ENCODE measurements at places on chromosomes 5 and 9. TPM values are rescaled to one million over a fixed set of nuclear protein-coding genes. Genes with fewer than 3 reads are reported as not detected.

GRCh38 chr5:75524071-75524470, 12.4 kb downstream of the POLK start:
- ATAC-seq = no peak

DNA sequence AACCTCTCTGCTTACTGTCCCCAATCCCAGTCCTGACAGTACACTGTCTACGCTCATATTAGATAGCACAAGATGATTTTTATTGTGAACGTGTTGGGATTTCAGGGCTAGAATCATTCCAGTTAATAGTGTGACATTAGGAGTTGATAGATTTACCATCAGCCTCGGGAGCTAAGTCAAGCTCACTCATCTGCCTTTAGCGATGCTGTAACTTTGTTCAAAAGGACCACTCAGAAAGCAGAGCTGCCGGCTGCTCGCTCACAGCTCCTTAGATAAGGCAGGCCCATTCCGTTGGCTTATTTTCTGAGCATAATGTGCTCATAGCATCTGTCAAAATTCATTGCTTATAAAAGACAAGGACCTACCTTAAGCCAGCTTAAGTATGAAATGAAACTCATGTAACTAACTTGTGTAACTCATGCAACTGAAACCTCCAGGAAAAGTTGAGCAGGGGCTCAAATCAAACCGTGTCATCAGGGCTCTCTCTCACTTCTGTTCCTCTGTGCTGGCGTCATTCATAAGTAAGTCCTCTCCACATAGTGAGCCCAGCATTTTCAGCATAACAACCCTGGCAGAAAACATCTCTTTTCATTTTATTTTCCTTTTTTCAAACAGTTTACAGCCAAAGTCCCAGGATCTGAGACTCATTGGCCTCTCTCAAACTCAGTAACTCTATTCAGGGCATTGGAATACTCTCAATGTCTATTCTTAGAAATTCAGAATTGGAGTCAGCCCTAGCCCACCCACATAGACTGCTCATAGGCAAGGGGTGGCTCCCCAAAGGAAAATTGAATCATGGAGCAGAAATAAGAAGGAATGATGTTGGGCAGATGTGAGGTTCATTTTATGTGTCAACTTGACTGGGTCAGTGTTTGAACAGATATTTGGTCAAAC, 208.8 kb downstream of the MAN2A1 start:
- peak; percentile 53 for ATAC-seq

DNA sequence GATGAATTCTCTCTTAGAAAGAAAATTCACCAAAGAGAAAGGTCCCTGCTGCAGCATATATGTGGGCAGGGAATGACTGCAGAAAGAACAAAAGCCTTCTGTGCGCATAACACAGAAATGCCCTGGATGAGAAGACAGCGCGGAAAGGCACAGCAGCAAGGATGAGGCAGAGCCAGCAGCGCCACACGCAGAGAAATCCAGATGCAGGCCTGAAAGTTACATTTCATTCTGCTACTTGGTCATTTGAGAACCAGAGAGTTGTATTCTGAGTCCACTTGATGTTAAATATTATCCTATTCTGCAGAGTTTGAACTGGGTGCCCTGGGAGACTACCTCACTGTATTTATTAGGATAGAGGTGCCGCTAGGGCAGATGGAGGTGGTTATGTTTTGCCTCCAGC, 68.5 kb downstream of the GLDC start:
- ATAC-seq = peak; percentile 64

Gene SPINK6
- total RNA-seq = 1.1 TPM

DNA sequence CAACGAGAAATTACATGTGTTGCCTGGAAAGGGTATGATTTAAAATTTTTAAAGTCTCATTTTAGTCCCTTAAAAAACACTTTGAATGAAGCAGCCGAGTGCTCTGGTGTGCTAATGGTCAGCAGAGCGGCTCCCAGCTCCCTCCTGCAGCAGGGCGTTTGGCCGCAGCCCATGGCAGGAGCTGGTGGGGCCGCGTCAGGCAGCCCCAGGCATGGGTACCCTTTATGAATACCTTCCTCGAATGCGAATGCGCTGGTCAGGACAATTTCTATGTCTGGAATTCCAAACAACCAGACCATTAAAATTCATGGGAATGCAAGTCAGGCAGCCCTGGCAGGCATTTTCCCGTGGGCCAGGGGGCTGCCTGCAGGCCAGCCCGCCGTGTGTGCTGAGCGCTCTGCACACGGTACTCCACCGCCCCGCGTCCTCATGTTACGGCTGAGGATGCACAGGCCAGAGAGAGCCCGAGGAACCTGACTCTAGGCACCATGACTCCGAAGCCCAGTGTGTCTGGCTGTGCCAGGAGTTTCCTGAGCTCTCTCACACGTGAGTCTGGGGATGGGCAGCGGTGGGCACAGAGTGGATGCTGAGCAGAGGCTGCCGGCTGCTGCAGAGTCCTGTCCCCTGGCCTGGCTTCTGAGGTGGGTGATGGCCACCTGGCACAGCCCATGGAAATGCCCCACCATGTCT, 123.7 kb downstream of the WNK2 start:
- ATAC-seq = no peak

DNA sequence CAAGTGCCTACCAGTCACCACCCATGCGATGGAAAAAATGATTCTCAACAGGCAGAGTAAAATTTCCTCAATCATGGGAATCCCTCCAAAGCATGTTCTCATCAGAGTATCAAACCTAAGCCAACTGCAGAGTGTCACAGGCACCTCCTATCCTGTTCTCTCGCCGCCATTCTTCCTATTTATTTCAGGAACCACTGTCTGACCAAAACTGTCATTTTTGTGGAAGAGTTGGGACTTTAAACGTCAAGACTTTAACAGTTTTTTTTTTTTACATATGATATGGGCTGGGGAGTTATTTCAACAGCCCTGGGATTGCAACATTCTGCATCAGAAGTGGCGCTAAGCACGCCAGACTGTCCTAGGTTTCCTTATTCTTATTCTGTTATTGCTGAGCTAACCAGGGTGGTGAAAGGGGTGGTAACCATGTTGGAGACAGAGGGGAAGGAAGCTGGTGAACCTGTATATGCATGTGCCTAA, 29.5 kb downstream of the PFDN1 start:
- no peak for ATAC-seq

- no peak for ATAC-seq
Observed at GRCh38 chr9:73239570-73240265, 88.1 kb downstream of the ANXA1 start.

Gene EGFLAM
- 3.0 TPM for total RNA-seq

Gene SYK
- total RNA-seq = 0.24 TPM

GRCh38 chr9:115717711-115718173, 435.8 kb upstream of the PAPPA start:
- no peak for ATAC-seq

- ATAC-seq = peak; percentile 16
Observed at GRCh38 chr9:95055334-95055850, 262.1 kb downstream of the FANCC start.

DNA sequence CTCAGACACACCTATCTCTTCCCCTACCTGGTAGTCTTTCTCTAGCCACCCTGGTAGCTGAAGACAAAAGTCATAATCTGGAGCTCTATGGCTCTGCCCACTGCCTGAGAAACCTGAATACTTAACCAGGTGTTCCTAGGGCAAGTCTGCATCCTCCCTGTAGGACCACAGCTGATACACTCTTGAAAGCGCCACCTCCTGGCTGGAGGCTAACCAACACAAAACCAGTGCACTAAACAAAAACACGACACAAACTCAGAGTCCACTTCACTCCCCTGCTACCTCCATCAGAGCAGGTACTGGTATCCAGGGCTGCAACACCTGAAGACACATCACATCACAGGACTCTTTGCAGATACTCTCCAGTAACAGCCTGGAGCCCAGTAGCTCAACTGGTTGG, 84.6 kb upstream of the ANXA1 start:
- ATAC-seq = no peak
